ENCODE measurements at places on chromosomes 2 and 18.

GRCh38 chr2:222442665-222443064, 18.3 kb downstream of the SGPP2 start:
- DNase-seq, result no peak

DNA sequence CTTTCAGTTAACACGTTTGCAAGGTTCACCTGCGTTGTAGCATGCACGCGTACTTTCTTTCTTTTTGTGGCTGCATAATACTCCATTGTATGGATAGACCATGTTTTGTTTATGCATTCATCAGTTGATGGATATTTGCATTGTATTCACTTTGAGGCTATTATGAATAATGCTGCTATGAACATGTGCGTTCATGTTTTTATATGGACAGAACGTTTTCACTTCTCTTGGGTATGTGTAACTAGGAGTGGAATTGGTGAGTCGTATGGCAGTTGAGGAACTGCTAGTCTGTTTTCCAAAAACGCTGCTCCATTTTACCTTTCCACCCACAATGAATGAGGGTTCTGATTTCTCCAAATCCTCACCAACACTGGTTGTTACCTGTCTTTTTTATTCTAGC, 244.3 kb downstream of the GLI2 start:
- no peak for DNase-seq

GRCh38 chr18:37705016-37705415, 139.4 kb upstream of the CELF4 start:
- DNase-seq, result no peak

- DNase-seq, result no peak
Measured at GRCh38 chr2:205119136-205119535, 563.2 kb upstream of the NRP2 start.

- no peak for DNase-seq
Measured at GRCh38 chr2:183684686-183685085, 560.4 kb downstream of the NUP35 start.

DNA sequence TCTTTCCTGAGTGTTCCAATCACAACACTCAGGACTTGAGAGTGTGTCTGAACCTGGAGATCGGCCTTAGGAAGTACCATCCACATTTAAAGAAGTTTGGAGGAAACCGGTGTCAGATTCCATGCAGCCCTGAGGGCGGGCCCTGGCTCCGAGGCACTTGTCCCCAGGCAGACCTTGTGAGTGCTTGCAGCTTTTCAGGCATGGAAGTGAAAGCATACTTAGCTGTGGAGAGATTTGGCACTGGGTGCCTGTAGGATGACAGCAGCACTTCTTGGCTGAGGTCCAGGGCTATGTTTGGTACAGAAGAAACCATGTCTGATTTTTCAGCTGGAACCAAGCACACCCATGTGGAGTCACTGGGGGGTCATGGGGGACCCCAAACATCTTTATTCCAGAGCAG, 230.8 kb downstream of the SEPTIN10 start:
- DNase-seq, result peak; percentile 29

DNA sequence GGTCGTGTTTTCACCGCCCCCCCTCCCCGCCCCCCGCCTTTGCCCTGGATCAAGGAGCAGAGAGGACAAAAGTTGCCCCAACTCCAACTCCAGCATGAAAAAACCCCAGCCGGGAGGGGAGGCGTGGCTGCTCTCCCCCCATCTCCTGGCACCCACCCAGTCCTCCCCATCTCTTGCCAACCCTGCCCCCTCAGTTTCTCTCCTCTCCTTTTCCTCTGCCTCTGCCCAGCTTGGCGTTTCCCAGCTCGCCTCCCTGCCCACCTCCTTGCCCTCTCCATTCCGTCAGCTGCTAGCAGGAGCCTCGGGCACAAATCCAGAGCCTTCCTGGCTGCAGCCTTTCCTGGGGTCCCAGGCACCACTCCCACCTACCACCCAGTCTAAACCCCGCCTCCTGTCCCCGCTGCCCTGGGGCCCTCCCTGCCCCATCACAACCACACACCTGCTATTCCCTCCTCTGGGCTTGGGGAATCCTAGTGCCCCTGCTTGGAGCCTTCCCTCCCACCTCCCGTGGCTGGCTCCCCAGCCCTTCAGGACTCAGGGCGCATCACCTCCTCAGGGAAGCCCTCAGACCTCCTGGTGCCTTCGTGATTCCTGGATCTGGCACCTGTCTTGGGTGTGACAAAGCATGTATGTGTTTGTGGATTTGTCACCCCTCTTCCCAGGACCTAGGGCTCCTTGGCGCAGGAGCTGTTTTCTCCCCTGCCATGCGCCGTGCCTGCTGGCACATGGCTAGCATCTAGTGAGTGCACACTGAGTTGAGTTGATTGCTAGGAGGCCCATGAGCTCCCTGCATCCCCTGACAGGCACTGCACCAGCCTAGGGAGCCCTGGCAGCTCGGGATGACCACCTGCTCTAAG, 209.1 kb downstream of the TFCP2L1 start:
- peak; percentile 86 for DNase-seq

- peak; percentile 91 for DNase-seq
Measured at GRCh38 chr2:185208261-185208660, 530.3 kb upstream of the FSIP2 start.

- DNase-seq, result no peak
Measured at GRCh38 chr18:5726011-5726410, 169.3 kb downstream of the TMEM200C start.

GRCh38 chr2:83104202-83104601, 1354.9 kb downstream of the SUCLG1 start:
- no peak for DNase-seq

DNA sequence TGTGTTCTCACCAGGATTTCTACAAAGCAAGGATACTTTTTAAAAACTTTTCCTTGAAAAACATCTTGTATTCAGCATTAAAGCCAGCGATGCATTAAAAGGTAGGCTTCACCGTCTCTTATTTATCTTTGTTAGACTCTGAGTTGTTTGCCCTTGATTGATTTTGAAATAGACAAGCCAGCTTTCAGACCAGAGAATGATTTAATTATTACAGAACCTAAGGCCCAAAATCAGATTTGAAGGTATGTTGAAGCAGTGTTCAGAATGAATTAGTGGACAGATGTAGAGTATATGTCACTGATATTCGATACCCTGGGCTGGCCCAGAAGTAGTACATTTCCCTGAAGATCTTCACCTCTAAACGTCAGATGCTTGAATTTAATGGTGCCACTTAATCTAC, 136.4 kb downstream of the THSD7B start:
- DNase-seq, result no peak

DNA sequence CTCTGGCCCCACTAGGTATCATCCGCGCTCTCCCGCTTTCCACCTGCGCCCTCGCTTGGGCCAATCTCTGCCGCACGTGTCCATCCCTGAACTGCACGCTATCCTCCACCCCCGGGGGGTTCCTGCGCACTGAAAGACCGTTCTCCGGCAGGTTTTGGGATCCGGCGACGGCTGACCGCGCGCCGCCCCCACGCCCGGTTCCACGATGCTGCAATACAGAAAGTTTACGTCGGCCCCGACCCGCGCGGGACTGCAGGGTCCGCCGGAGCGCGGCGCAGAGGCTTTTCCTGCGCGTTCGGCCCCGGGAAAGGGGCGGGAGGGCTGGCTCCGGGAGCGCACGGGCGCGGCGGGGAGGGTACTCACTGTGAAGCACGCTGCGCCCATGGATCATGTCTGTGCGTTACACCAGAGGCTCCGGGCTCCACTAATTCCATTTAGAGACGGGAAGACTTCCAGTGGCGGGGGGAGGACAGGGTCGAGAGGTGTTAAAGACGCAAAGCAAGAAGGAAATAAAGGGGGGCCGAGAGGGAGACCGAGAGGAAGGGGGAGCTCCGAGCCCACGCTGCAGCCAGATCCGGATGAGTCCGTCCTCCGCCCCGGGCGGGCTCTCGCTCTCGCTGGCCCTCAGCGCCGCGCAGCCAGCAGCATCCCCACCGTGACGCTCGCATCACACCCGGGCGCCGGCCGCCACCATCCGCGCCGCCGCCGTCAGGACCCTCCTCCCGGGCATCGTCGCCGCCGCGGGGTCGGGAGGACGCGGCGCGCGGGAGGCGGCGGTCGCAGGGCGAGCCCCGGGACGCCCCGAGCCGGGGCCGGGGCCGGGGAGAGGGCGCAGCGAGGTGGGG, 664 bp downstream of the NETO1 start:
- DNase-seq, result peak; percentile 87

GRCh38 chr2:195370167-195370943, 286.7 kb upstream of the SLC39A10 start:
- no peak for DNase-seq

DNA sequence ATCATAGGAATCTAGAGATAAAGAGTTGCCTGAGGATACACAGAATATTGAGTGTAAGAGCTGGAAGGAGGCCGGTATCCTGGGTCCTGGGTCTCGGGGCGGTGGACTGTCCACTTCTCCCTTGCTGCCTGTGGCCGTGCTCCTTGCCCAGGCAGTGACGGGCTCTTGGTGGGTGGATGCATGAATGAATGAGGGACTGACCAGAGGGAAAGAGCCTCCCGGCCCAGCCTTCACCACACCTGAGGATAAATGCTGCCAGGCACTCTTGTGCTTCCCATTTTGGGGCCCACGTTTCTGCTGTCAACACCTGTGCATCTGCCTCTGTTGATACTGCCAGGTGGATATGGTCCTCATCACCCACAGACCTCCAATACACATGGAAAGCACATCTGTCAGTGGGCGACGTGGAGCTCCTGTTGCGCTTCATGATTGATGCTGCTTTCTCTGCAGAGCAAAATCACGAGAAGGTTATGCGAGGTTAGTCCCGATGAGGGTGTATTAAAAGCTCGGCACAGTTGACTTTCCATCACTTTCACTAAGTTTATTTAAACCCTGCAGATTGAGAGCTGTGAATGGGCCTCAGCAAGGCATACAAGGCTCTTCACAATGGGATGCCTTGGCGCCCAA, 211.4 kb downstream of the LDLRAD4 start:
- no peak for DNase-seq

- no peak for DNase-seq
Measured at GRCh38 chr2:209875270-209875669, 103.6 kb downstream of the UNC80 start.

GRCh38 chr2:238774071-238774470, 73.8 kb upstream of the TWIST2 start:
- DNase-seq, result no peak

- no peak for DNase-seq
Measured at GRCh38 chr2:169001116-169001815, 29.9 kb downstream of the ABCB11 start.

GRCh38 chr18:26956863-26957262, 91.4 kb upstream of the AQP4 start:
- no peak for DNase-seq

GRCh38 chr2:75539955-75540716, 20.6 kb downstream of the EVA1A start:
- DNase-seq, result no peak

DNA sequence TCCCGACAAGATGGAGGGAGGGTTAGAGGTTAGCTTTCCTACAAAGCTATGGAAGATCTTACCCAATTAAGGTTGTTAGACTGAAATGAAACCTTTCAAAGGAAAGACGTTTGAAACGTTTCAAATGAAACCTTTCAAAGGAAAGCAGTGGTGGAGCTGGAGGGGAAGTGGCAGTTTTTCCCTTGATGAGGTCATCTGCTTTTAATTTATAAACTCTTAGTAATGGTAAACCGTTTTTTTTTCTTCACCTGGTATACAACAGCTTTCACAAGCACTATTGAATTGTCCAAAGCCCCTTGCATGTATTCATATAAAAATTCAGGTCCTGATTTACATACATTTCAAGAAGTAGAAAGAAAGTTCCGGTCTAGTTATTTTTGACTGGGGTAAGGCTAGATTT, 7.4 kb downstream of the PMAIP1 start:
- DNase-seq, result no peak

GRCh38 chr18:30163573-30163972, 879.0 kb downstream of the DSC3 start:
- DNase-seq, result peak; percentile 11

DNA sequence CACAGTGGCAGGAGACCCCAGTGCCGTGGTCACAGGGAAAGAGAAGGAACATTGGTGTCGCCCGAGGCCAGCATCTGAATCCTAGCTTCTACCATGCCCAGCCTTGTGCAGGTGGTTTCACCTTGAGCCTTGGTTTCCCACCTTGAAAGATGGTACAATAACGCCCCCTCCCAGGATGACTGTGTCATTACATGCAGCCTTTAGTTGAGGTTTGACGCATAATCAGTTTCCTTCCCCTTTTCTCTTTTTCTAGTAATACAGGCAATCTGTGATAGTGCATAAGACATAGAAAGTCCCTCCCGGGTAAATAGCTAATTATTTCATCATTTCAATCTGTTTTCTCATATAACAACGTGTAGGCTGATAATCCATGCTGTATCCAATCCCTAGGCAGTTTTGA, 29.8 kb upstream of the ZNF407 start:
- DNase-seq, result peak; percentile 33

- no peak for DNase-seq
Measured at GRCh38 chr2:226971084-226971483, 135.2 kb downstream of the RHBDD1 start.

GRCh38 chr2:26666671-26667070, 25.5 kb upstream of the CIB4 start:
- no peak for DNase-seq

- no peak for DNase-seq
Measured at GRCh38 chr18:40841467-40841866, 1113.6 kb upstream of the PIK3C3 start.

DNA sequence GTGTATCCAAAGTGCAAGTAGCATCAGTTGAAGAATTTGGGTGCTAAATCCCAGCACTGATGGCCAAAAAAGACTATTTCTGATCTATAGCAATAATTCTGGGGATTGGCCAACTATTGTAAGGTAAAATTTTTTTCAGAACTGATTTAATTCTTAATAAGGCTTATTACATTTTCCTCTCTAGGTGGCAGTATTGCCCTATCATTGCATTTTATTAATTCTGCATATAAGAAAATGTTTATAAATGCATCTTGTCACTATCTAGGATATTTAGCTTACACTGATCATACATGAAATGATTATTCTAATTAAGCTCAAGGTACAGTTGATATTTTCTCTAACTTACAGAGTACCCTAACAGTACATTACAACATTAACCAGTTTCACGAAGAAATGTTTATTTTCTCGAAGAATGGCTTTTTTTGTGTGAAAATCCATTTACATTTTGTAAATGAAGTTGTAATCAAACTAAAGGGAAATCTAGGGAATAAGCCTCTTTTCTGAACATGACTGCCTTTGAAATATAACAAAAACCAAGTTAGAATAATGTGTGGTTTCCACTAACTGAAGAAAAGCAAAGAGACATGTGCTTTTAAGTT, 11.0 kb downstream of the TTN start:
- DNase-seq, result peak; percentile 76

DNA sequence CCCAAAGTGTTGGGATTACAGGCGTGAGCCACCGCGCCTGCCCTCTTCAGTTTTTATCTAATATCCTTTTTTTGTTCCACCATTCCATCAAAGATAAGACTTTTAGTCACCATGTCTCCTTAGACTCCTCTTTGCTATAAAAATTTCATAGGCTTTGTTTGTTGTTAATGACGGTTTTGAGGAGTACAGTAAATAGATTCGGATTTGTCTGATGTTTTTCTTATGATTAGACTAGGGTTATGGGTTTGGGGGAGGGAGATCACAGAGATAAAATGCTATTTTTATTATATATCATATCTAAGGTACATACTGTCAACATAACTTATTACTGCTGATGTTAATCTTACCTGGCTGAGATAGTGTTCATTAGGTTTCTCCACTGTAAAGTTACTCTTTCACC, 6.2 kb downstream of the IL36B start:
- DNase-seq, result no peak

- peak; percentile 53 for DNase-seq
Measured at GRCh38 chr2:47038656-47039488, 116.2 kb downstream of the STPG4 start.

- no peak for DNase-seq
Measured at GRCh38 chr18:39464006-39464405, 1898.4 kb upstream of the CELF4 start.

- DNase-seq, result no peak
Measured at GRCh38 chr2:217116610-217117009, 256.7 kb upstream of the TNP1 start.
